ENCODE measurements at places on chromosomes 11 and 22.
A peak's percentile ranks its signal among the peaks of the same experiment; 100 is the strongest.

- no peak for DNase-seq
These were observed 32.8 kb downstream of the OSBPL5 start for GRCh38 chr11:3132271-3132781.

DNA sequence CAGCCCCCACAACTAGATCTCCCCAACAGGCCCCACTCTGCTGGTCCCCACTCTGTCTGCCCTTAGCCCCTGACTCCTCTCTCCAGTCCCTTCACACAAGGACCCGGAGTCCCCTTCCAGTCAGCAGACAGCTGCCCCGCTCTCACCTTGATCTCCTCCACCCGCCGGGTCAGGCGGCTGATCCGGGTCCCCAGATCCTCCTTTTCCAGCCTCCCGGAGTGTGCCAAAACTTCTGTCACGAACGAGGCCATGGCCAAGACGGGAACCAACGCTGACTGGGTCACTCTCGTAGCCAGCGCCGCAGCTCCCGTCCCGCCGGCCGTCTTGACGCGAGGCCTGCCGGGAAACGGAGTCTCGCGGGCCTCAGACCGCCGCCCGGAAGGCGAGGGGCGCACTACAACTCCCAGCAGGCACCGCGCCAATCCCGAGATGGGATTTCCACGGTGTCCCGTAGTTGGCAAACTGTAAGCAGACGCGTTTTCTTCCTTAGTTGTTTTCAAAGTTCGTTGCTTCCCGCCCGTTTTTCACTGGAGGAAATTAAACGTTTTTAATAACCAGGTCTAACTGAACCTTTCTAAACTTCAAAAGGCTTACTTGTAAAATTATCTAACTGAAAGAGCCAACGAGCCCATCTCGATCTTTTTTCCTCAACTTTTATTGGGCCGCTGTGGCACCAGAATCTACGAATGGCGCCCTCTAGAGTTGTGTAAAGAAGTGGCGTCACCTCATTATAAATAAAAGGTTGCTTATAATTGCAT, at the start of gene ZW10:
ZW10 (minus strand) TSS at position 277 of the 758 bp plus-strand sequence; CDS start at position 251, 26 bp downstream.
- DNase-seq = peak; percentile 69

DNA sequence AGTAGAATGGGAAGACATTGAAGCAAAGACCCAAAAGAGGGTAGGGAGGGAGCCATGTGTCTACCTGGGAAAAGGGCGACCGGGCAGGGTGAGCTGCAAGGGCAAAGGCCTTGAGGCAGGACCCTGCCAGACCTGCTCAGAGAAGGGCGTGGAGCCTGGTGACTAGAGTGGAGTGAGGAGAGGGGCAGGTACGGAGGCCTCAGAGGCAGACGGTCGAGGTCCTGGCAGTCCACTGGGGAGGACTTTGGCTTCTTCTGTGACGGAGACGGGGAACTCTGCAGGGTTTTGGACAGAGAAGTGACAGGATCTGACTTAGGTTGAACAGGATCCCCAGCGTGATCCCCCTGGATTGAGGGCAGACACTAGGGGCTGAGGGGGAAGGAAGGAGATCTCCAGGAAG, 12.9 kb downstream of the RIBC2 start:
- DNase-seq = no peak

- no peak for DNase-seq
These were observed 27.1 kb downstream of the MYEOV start for GRCh38 chr11:69320756-69321741.

GRCh38 chr11:2732261-2732939, 32.6 kb upstream of the KCNQ1OT1 start:
- DNase-seq = no peak

- DNase-seq = no peak
These were observed 3.2 kb upstream of the CACNA1I start for GRCh38 chr22:39567135-39567946.

DNA sequence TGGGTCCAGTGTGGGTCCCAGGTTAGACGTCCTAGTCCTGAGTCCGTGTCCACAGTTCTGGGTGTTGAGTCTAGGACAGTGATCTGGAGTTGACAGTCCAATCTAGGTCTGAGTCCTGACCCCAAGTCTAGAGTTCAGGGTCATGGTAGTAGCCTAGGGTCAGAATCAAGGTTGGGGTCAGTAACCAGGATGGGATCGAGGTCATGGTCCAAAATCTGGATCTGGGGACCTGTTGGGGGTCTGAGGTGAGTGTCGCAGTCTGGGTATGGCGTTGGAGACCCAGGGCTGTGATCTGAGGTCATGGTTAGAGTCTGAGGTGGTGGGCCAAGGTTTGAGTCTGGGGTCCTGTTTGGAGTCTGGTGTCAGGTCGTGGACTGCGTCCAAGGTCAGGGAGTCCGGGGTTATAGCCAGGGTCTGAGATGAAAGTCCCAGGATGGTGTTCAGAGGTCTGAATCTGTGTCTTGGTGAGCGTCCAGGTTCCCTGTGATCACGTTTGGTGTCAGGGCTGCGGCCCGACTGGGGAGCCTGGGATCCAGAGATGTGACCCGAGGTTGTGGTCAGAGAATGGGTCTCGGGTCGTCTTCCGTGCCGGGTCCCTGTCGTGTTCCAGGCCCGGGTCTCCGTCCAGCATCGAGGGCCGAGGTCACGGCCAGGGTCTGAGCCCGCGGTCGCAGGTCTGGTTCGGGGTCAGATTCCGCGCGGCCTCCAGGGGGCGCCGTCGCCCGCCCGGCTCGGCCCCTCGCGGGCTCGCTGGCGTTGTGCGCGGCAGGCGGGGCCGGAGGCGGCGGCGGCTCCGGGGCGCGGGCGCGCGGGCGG, 432 bp upstream of the GRK2 start:
- DNase-seq = peak; percentile 78

DNA sequence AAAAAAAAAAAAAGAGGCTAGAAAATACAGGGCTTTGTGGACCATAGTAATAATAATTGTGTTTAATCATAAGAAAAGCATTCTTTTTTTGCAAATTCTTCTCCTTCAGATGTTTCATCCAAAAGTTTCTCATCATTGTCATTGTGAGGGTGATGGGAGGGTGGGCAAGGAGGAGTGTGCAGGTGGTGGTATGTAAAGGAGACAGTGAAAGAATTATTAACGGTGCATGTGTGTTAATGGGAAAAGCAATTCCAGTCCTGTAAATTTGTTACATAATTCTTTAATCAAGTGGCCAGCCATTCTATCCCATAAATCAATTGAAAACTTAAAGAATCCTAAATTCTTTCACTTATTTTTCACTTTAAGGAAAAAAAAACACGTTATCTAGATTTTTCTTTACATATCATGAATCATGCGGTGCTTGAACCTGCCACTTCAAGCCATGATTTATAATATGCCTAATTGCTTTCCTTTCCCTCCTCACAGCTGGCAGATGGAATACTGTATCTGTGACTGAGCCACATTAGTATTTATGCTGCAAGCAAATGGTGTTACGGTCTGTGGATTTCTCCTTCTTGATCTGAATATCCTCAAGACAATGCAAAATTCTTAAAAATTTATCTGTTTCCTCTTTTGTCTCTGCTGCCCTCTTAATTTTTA, 318.5 kb downstream of the JRKL start:
- DNase-seq = no peak

DNA sequence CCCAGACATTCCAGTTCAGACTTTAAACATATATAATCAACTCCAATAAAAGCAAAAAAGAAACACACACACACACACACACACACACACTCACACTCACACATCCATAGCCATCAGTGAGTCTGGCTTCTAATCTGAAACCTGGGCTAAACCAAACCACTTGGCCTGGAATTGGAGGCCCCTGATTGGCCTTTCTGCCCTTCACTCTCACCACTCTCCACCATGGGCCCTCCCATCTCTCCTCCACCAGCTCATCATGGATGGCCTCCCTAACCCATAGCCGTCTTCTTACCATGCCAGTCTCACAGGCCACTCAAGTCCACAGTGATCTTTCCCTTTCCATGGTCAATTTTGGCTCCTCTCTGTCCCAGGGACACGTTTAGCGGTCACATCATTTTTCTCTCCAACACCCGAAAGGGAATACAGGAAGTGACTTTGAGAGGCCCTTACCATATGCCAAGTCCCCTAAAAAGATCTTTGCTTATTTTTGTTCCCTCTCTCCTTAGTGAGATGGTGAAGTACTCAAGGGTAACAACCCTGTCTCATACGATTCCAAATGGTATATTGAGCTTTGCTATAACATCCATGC, 66.6 kb downstream of the ENDOD1 start:
- no peak for DNase-seq

DNA sequence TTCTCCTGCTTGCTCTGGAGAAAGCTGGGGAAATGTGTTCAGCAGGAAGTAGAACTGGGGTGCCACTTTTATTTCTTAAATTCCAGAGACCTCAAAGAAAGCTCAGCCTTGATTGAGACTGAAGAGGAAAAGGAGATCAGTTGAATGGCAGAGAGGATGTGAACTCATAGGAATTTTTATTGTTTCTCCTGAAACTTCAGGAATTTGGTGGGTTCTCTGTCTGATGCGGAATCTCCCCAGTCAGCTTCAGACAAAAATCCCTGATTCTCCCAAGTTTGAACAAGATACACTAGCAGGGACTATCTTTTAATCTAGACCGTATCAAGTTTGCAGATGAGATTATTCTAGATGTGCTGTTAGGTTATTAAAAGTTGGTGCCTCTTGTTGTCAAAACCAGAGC, 23.0 kb downstream of the EHF start:
- no peak for DNase-seq

GRCh38 chr22:19430890-19431541, 517 bp downstream of the HIRA start:
- no peak for DNase-seq

DNA sequence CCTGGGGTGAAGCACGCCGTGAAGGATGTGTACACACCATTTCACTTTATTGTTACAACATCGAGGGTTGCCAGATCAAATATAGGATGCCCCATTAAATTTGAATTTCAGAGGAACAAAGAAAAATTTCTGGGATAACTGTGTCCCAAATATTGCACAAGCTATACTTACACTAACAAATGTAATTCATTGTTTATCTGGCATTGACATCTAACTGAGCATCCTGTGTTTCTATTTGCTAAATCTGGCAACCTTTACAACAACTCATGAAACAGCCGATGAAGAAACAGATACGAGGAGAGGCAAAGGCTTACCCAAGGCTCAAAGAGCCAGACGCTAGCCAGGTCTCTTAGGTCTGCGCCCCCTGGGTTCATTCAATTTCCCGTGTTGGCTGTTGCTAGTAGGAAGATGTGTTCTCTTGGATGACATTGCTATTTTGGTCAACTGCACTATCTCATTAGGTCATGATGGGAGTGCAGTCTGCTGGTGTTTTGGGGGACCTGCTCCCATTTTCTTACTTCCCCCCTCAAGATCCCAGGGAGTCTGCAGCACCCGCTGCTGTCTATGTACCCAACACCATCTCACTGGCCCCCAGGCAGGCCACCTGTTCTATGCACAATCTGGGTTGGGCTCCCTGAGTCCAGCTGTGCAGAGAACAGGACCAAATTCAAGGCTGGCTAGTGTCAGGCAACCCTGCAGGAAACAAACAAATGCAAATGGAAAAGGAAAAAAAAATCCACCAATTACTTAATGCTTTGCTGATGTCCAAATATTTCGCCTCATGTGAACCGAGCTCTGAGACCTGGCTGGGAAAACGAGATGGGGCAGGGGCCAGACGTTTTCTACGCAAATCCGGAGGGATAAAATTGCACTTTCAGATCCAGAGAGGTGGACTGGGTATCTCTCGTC, 560.9 kb downstream of the MIAT start:
- DNase-seq = no peak

DNA sequence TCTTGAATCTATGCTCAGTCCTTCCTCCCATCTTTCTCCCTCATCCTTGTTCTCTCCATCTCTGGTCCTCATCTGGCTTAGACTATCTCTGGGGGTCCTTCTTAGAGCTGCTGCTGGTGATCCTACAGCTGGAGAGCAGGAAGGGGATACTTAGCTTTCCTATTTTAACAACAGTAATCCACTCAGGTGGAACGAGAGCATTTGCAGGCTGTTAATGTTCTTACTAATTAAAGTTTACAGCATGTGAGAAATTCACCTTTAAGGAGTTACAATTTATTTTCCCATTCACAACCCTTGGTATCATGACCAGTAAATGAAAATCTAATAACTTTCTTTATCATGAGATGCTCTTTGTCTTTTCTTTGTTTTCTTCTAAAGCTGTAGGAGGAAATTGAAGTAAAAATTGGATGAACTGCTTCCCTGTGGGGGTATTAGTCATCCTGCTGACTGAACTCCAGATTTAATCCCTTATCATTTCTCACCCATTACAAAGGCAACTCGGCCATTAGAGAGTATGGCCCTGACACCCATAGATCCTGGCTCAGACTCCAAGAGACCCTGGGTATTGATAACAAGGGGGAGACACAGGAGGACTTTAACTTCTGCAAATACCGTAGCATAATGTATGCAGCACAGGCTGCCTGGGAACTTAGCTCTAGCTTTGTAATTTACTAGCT, 37.6 kb upstream of the MTNR1B start:
- no peak for DNase-seq

DNA sequence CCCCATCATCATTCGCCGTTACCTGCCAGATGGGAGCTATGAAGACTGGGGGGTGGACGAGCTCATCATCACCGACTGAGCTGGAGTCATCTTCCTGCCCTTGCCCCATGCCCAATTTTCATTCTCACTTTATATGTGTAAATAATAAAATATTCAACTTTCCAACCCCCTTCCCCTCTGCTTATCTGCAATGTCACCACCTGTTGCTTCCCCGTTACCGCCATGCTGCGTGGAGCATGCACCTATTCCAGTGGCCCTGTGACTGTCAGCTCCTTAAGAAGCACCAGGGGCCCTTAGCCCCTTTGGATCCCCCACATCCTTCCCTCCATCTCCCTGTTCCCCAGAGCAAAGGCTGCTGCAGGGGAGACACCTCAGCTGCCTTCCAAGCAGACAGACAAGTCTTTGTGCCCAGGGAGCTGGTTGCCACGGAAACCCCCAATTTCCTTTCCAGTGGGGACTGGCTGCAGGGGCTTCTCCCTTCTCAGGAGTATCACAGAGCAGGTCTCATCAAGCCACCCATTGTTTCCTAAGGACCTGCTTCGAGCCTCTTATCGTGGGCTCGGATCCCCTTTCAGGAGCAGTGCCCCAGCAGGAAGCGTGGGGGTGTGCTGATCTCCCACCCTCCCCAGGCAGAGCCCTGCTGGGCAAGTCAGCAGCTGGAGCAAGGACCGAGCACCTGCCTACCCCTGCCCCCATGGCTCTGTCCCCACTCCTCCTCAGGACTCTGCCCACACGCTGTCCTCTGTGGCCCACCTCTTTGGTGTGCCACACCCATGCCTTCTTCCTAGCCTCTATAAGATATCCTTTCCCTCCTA, 14.3 kb downstream of the POLR2F start:
- DNase-seq = no peak

DNA sequence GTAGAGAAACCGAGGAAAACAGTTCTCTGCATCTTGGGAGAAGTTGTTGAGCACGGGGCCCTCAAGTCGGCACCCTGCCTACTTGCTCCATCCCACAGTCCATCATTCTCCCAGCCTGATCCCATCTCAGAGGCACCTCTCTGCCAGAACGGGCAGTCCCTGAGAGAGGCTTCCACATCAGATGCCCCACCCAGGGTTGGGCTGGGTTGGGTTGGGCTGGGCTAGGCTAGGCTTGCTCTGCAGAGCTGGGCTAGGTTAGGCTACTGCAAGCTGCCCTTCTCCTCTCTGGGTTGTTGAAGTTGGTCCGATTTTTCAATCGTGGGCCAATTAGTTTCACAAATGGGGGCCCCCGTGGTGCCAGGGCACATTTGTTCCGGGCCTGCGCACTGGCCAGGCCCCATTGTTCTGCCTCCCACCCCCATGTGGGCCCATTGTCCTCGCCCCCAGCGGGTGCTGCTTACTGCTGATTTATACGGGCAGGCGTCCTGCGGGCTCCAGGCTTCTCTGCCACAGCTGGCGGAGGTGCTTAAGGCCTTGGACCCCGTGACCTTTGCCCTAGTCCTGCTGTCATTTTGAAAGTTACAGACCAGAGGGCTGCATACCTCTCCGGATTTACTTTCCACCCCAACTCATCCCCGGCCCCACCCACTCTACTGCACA, 63.7 kb upstream of the NNMT start:
- DNase-seq = no peak

- no peak for DNase-seq
These were observed 5.6 kb downstream of the SNU13 start for GRCh38 chr22:41683052-41683451.
